ENCODE measurements at places on chromosomes 4 and X.

GRCh38 chrX:24085101-24085500, 30.3 kb downstream of the EIF2S3 start:
- DNase-seq: no peak

DNA sequence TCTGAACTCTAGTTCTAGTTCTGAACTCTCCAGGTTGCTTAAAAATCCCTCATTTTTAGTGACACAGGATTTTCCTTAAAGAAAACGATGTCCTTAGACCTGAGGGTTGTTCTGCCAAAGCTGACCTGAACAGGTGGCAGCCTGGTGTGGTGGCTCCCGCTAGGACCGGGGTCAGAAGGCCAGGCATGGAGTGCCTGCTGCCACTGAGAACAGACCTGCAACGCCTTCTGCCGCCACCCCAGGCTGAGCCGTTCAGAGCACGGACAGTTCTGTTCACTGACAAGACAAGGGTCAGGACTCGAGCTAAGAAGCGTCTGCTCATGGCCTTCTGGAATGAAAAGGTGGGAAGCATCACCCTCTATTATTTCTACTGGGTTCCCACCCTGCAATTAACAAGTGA, 15.8 kb downstream of the DCTD start:
- DNase-seq: no peak

GRCh38 chr4:130043732-130044160, 947.8 kb downstream of the C4orf33 start:
- DNase-seq: no peak

DNA sequence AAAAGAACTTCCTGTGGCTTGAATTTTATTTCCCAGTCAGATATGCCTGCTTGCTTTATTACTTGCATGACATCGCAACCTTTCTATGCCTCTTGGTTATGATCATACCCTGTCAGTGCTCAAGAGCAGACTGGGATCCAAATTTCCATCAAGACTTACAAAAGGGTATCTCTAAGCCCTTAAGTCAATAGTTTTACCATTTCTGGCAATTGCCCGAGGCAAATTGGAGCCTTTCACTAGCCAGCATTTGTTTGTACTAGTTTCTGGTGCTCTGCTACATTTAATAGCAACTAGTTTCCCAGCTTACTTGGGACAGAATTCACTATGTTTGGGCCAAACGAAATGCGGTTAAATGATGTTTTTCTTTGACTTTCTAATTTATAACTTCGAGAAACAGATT, 73.2 kb upstream of the ITM2A start:
- no peak for DNase-seq

- DNase-seq: no peak
Observed at GRCh38 chr4:145618210-145618931, 814 bp upstream of the MMAA start.

- no peak for DNase-seq
Observed at GRCh38 chrX:38006291-38006690, at the start of gene SYTL5. Gene SYTL5, plus strand, starts transcription at chrX:38006553. Its CDS starts 27,337 bp downstream, at chrX:38033890.

- DNase-seq: no peak
Observed at GRCh38 chr4:102537269-102537668, 36.1 kb downstream of the NFKB1 start.

DNA sequence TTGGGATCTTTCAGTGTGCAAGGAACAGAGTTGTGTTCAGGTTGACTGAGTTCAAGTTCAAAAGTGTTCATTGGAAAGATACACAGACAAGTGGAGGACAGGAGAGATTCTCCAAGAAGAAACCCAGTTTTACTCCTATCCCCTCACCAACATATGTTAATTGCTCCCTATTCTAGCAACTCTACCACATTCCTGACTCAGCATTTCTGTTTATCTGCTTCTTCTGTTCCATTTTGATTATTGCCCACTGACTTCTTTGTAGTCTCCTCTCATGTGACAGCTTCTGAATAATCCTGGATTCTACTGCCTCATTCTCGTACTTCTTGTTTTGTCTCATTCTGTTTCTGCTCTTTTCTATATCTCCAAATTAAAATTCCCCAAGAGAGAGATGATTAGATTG, 15.8 kb upstream of the SPANXC start:
- DNase-seq: no peak

DNA sequence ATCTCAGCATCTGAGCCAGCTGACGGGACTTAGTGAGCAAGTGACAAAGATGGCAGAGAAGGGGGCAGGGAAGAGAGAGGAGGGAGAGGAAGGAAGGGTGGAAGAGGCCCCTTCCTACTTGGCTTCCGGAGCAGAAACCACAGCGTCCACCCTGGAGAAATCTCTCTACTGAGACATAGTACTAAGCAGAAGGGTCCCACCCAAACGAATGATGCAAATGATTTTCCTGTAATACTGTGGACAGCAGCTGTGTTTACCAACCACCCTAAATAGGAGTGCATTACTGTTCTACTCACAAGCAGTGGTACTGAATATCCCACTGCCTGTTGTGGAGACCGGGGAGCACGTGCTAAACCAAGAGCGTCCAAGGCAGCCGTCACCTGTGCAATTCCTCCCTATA, 29.4 kb downstream of the DTHD1 start:
- no peak for DNase-seq

- no peak for DNase-seq
Observed at GRCh38 chr4:10413177-10413576, 44.0 kb downstream of the ZNF518B start.

- DNase-seq: no peak
Observed at GRCh38 chr4:184612074-184612473, 37.2 kb downstream of the CASP3 start.

GRCh38 chr4:75658876-75659275, 14.3 kb downstream of the G3BP2 start:
- DNase-seq: no peak

DNA sequence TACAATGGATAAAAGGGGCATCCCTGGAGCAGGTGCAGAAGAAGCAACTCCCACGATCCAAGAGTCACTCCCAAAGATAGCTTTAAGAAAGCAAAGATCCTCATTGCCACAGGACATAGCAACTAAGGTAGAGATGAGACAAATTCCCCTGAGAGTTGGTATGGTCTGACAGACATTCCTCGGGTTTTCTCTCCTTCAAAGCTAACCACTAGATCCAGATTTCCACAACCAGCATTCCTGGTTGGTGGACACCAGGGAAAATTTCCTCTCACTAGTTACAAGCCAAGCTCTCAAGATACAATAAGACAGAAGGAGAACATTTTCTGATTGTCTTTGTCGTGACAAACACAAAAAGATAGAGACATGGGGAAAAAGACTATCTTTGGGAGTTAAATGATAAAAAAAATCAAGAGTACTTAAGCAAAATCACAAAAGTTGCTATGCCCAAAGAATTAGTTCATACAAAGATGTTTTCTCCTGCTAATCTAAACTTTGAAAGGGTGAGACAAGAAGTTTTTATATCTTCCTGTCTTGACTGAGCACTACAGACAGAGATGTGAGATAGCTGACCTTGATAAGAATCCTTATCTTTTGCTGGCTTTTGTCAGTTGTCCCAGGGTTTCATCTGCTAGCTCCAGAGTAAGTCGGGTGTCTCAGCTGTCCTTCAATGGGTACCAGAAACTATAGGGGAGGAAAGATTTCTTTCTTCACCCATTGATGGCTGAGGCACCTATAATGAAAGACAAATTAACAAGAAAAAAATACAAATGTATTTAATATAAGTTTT, 200.5 kb downstream of the CENPC start:
- DNase-seq: no peak

GRCh38 chr4:105895583-105896460, 551 bp downstream of the NPNT start:
- DNase-seq: no peak

DNA sequence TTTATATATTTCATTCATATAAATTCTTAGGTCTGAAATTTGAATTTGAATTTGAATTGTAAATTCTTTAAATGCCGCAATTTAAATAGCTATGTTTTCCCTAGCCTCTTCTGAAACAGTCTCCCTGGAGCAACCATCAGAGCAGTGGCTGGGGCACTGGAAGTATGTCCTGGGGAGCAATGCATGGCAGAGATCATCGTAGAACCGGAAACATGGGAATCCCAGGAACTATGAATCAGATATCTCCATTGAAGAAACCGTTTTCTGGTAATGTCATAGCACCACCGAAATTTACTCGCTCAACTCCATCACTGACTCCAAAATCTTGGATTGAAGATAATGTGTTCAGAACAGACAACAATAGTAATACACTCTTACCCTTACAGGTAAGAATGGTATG, 4.9 kb downstream of the CPEB2 start:
- DNase-seq: no peak

DNA sequence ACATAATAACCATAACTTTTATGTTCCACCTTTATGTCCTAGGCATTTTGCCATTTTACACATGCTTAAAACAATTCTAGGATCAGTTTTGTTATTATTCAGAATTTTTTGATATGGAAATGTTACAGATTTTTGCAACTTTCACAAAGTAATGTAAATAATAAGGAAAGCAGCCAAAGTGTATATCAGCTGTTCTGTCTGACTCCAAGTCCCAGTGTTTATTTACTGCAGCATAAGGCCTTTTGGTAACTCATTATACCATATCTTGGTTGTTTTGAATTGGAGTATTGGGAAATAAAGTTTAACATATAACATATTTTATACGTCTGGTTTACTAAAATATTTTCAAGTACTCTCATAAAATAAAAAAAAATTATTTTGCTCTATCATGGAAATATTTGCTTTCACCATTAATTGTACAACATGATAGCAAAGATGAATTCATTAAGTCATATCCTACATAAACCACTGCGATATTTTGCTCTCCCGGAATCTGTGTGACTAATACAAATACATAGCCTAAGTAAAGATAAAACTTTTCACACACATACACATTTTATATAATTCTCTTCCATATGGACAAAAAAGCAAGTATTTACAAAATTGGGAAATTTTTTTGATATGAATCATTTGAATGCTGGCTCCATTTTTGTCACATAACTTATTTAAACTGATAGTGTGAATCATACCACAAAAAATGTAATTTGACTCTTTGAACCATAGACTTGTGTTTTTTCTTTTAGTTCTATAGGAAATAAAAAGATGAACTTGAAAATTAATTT, 399.0 kb downstream of the PABPC4L start:
- DNase-seq: no peak

DNA sequence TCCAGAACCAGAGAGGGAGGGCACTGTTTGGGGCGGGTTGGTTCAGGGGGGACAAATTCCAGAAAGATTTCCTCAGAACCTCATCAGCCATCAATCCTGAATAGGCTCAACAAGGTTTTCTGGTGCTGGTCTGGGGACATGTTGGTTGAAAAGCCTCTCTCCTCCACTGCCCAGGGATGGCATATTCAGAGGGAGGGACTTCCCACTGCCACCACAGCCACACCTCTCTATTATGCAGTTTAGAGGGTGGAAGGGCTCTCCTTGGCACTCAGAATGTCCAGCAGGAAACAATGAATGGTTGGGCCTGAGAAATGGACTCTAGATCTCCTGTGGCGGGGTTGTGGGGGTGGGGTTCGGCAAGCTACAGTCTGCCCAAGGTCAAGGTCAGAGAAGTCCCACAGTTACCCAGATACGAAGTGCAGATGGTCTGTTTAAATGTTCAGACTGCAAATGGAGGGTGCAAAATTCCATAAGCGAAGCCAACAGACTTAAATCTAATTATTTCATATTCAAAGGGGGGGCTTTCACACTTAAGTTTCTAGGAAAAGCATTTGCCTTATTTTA, 70.7 kb downstream of the LEF1 start:
- DNase-seq: no peak

- DNase-seq: no peak
Observed at GRCh38 chr4:19262467-19262866, 989.2 kb upstream of the SLIT2 start.

DNA sequence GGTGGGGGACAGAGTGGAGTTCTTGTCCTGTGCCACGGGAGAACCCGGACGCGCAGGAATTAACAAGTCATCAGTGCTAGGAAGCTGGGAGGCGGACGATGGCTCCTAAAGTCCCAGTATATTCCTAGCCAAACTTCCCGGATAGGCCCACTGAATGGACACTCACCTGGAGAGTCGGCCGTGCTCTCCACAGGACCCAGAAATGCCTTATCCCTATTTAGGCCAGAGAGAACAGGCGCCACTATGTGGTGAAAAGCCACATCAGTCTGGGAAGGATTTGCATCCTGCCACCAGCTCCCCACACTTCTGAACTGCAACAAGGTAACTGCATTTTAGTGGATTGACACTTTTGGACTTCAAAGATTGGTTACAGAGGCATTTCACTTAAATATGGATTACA, 1.1 kb downstream of the CFAP299 start:
- no peak for DNase-seq

GRCh38 chrX:111100191-111100590, 4.2 kb downstream of the PAK3 start:
- DNase-seq: no peak

DNA sequence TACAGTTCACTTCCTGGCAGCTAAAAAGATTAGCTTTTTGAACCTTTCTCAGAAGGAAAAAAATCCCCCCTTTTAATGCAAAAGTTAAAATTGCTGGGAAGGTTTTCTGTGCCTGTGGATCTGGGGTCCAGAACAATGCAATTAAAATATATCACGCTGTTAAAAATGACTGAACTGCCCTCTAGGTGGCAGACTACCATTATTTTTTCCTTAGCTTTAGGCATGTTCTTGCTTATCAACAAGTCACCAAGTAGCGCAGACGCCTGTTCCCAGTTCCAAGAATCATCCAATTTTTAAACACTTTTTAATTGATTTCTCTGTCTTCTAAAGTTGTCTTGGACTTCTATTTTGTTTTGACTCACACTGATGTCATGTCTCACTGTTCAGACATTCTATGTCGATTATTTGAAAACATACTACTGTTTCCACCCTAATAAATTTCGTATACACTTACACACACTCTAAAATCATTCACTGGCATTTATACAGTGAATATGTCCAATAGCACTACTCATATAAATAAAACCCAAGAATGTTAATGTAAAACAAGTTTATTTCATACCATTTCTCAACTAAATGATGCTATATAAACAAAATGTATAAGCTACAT, 661.6 kb downstream of the RAPGEF2 start:
- DNase-seq: no peak

- DNase-seq: no peak
Observed at GRCh38 chr4:159195361-159195769, 92.5 kb downstream of the RAPGEF2 start.

GRCh38 chr4:74516303-74516702, 71.4 kb downstream of the AREG start:
- DNase-seq: no peak

GRCh38 chr4:27288496-27288895, 427.9 kb downstream of the STIM2 start:
- no peak for DNase-seq

GRCh38 chrX:153602601-153603000, 3.7 kb upstream of the CCNQ start:
- no peak for DNase-seq

GRCh38 chrX:66015900-66016689, 23.8 kb downstream of the VSIG4 start:
- DNase-seq: no peak

GRCh38 chrX:17433965-17434364, 59.0 kb downstream of the NHS start:
- no peak for DNase-seq

GRCh38 chr4:57424232-57424897, 314.2 kb upstream of the IGFBP7 start:
- DNase-seq: no peak

GRCh38 chrX:13121020-13121555, 76.7 kb upstream of the FAM9C start:
- no peak for DNase-seq
